A549 treated with DMSO at 1 μM for 4 hours (cell line): ENCODE measurements at places on chromosomes 12 and 14. TPM values are rescaled to one million over a fixed set of nuclear protein-coding genes. Genes with fewer than 3 reads are reported as not detected.

The KLRG1 gene
- total RNA-seq = 0.97 to 2.4 TPM (median 1.6 TPM) in 5 replicates

The LUM gene
- total RNA-seq = 0.13 to 0.46 TPM (median 0.19 TPM) in 5 replicates

The PAH gene
- total RNA-seq = not detected in 5 replicates

The KRT77 gene
- total RNA-seq = not detected in 5 replicates

The CMKLR1 gene
- not detected in 5 replicates for total RNA-seq

The HSPA2 gene
- 37.8 to 53.8 TPM (median 41.6 TPM) in 5 replicates for total RNA-seq

The INSM2 gene
- 0.02 to 0.06 TPM (median 0.05 TPM) in 3 of 5 replicates, not detected in the others for total RNA-seq

The GZMB gene
- not detected in 5 replicates for total RNA-seq

The BICDL1 gene
- total RNA-seq = 2.4 to 4.3 TPM (median 4.0 TPM) in 5 replicates

The HCAR3 gene
- 0.14 to 0.36 TPM (median 0.33 TPM) in 5 replicates for total RNA-seq

The KRT75 gene
- 0.12 to 0.26 TPM (median 0.18 TPM) in 5 replicates for total RNA-seq

The ANAPC7 gene
- 52.1 to 59.3 TPM (median 58.1 TPM) in 5 replicates for total RNA-seq

The FGF6 gene
- total RNA-seq = not detected in 5 replicates

The TMTC2 gene
- 0.71 to 1.6 TPM (median 1.4 TPM) in 5 replicates for total RNA-seq

The KLRB1 gene
- not detected in 5 replicates for total RNA-seq

The PZP gene
- not detected in 5 replicates for total RNA-seq

The FAM177A1 gene
- total RNA-seq = 75.2 to 93.5 TPM (median 83.1 TPM) in 5 replicates

The CISTR gene
- total RNA-seq = not detected in 5 replicates

The APOF gene
- total RNA-seq = not detected in 5 replicates

The TBX3 gene
- 17.2 to 23.7 TPM (median 21.5 TPM) in 5 replicates for total RNA-seq

The FAM181A gene
- not detected in 5 replicates for total RNA-seq

The KLRF1 gene
- total RNA-seq = not detected in 5 replicates

The ZDHHC22 gene
- total RNA-seq = 0.29 to 0.36 TPM (median 0.33 TPM) in 5 replicates

The RNASE2 gene
- not detected in 5 replicates for total RNA-seq

The GARIN6 gene
- total RNA-seq = not detected in 5 replicates

The DDX51 gene
- total RNA-seq = 20.8 to 30.8 TPM (median 28.9 TPM) in 5 replicates

The CDCA3 gene
- 76.1 to 88.0 TPM (median 79.3 TPM) in 5 replicates for total RNA-seq

The OVCH1 gene
- total RNA-seq = not detected in 5 replicates

The PIANP gene
- 0.58 to 1.6 TPM (median 0.96 TPM) in 5 replicates for total RNA-seq

The CMA1 gene
- not detected in 5 replicates for total RNA-seq

The CATSPERB gene
- not detected in 5 replicates for total RNA-seq

The JDP2 gene
- total RNA-seq = 15.0 to 24.2 TPM (median 21.6 TPM) in 5 replicates

The CINP gene
- 55.3 to 61.7 TPM (median 57.3 TPM) in 5 replicates for total RNA-seq

The MUCL1 gene
- not detected in 5 replicates for total RNA-seq

The SERPINA4 gene
- not detected in 5 replicates for total RNA-seq

The SCN8A gene
- 1.4 to 2.5 TPM (median 2.1 TPM) in 5 replicates for total RNA-seq

The CDCA4 gene
- total RNA-seq = 52.2 to 65.7 TPM (median 53.0 TPM) in 5 replicates

The TMCC3 gene
- total RNA-seq = 1.0 to 1.5 TPM (median 1.3 TPM) in 5 replicates

The KRT73 gene
- not detected in 5 replicates for total RNA-seq

The AMN gene
- total RNA-seq = 0.23 to 0.69 TPM (median 0.46 TPM) in 5 replicates

The DEPDC4 gene
- 1.3 to 2.0 TPM (median 1.4 TPM) in 5 replicates for total RNA-seq

The STXBP6 gene
- total RNA-seq = 1.3 to 2.6 TPM (median 1.7 TPM) in 5 replicates

The CDKN3 gene
- 74.2 to 81.5 TPM (median 79.1 TPM) in 5 replicates for total RNA-seq

The KLRK1 gene
- not detected in 5 replicates for total RNA-seq
